ENCODE measurements at places on chromosomes 16 and 17. TPM values are rescaled to one million over a fixed set of nuclear protein-coding genes. Genes with fewer than 3 reads are reported as not detected.

Gene MBTD1
- total RNA-seq = 13.8 TPM

Gene WNT3
- total RNA-seq = not detected

DNA sequence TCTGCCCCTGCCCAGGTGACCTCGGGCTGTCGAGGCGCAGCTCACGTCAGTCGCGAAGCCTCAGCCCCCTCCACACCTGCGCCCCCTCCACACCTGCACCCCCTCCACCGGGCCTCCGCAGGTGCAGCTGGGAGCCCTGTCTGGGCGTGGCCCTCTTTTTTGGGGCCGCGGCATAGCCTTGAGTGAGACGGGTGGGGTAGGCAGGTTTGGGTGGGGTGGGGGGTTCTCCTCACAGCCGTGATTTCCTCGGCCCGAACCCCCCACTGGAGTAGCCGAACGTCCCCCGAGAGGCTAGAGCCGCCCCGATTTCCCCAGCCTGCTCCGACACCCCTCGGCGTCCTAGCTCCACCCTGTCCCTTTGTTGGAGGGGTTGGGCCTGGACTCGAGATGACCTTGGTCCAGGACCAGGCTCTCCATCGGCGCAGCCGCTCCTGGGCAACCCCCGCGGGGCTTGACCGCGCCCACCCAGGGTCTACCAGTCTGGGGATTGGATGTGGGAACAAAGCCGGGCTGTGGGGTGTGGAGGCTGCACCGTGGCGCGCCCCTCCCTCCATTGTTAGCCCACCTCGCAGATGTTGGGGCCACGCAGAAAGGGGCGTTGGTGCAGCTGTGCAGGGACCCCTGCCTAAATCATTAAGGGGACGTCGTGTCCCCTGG lies 626 bp downstream of the TUBB3 start:
- no peaks in the 10 kb centered on the region for H3K36me3 ChIP-seq
- H3K27me3 ChIP-seq = peaks cover 51% of the 10 kb centered on the region

- no peak for DNase-seq
- H3K4me3 ChIP-seq = no peak overlapping the region
- peaks cover 67% of the 10 kb centered on the region for H3K36me3 ChIP-seq
- H3K4me1 ChIP-seq = peaks cover 5% of the 10 kb centered on the region
These were observed 23.9 kb downstream of the PTRH2 start for GRCh38 chr17:59683283-59683682.

GRCh38 chr16:84844559-84845495 lies 25.0 kb downstream of the CRISPLD2 start:
- H3K36me3 ChIP-seq = no peaks in the 10 kb centered on the region
- H3K27ac ChIP-seq = no peak overlapping the region
- no peak for DNase-seq

DNA sequence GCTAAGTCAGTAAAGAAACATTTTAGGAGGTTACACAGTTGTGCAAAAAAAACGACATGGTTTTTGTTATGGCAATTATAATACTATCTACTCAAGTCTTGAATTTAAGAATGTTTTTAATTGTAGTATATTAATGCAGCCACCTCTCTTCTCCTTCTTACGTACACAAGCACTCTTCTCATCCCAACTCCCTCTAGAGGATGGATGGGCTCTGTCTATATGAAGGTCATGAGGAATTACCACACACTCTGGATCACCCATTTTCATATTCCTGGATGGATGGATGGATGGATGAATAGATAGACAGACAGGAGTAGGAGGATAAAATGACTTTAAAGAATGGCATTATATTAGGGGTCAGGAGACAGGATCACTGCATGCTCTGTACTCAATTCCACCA lies 120.0 kb downstream of the PHKB start:
- DNase-seq = no peak
- H3K27me3 ChIP-seq = no peaks in the 10 kb centered on the region
- no peak overlapping the region for H3K27ac ChIP-seq
- H3K4me1 ChIP-seq = peaks cover 12% of the 10 kb centered on the region

GRCh38 chr17:36001862-36002603 lies 680 bp upstream of the CCL15 start:
- H3K4me1 ChIP-seq = peaks cover 7% of the 10 kb centered on the region
- no peak overlapping the region for H3K27ac ChIP-seq
- peaks cover 2% of the 10 kb centered on the region for H3K27me3 ChIP-seq
- no peak for DNase-seq
- H3K4me3 ChIP-seq = no peak overlapping the region
